Suppressor macrophage (primary cell): ENCODE measurements at places on chromosomes 5 and 9.

DNA sequence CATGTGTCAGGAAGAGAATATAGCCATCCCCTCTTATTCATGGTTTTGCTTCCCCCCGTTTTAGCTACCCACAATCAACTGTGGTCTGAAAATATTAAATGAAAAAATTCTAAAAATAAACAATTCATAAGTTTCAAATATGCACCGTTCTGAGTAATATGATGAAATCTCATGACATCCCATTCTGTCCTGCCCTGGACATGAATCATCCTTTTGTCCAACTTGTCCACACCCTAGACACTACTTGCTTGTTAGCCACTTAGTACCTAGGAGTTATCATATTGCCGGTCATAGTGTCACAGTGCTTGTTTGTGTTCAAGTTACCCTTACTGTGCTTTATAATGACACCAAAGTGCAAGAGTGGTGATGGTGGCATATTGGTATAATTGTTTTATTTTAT is 113.5 kb downstream of the CAAP1 start:
- no peak for DNase-seq

DNA sequence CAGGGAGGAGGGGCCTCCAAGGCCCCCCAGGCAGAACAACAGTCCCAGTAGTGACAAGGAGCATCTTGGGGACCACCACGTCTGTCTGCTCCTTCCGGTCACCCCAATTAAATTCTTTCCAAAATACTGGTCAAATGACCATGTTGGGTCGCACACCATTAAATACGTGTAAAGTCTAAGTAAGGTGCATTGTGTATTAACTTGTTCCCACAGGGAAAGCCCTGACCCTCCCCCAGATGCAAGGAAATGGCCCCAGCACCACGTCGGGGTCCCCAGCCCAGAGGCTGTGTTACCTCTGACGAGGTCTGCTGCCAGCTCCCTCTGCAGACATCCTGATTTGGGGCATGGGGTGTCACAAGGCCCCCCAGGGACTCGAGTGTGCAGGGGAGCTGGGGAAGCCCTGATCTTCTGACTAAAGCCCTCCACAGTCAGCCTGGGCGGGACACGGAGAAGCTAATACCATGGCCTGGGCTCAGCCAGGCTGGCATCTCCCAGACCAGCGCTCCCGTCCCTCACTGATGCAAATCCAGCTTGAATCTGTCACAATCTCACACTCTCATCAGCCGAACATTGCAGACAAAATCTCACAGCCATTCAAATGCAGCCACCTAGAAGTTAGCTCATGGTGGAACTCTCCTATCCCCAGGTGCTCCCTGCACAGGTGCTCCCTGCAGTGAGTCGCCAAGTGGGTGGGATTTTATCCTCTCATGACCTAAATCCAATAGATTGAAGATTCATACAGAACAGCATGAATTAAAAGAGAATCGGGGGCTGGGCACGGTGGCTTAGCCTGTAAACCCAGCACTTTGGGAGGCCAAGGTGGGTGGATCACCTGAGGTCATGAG is 13.6 kb downstream of the TERT start:
- no peak for DNase-seq

DNA sequence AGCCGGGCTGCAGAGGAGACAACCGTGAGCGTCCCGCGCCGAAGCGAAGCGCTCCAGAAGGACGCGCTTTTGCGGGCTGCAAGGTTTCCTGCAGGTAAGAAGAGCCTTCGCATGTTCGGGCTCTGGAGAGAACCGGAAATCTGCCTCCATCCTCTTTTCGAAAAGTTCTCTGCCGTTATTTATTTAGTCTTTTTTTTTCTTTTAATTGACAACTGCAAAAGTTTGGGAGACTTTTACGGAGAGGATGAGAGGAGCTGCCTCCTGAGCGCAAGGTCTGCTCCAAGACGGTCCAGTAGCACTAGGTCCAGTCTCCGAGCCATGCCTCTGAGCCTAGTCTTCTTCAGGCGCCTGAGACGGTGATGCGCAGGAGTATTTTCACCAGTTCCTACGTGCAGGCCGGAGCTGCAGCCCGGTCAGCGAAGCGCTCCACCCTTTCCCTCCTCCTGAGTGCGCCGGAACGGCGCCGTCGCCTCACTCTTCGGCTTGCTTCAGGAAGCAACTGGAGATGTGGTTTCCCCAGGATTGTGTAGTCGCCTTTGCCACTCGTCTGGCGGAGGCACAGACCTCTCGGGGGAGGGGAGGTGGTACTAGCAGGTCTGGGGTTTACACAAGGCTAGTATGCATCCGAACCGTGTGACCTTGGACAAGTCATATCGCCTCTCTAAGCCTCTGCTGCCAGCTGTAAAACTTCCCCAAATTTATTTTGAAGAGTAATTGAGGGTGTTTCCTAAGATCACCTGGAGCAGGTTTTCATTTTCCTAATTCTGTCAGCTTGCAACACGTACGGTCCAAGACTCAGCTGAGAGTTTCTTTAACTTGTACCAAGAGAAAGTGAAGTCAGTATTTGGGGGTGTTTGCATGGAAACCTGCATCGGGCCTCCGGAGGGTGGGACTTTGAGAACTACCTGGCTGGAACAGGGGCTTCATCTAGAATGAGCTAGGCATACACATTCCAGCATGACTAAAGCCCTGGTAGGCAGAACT is 4.5 kb downstream of the POU4F3 start:
- no peak for DNase-seq

DNA sequence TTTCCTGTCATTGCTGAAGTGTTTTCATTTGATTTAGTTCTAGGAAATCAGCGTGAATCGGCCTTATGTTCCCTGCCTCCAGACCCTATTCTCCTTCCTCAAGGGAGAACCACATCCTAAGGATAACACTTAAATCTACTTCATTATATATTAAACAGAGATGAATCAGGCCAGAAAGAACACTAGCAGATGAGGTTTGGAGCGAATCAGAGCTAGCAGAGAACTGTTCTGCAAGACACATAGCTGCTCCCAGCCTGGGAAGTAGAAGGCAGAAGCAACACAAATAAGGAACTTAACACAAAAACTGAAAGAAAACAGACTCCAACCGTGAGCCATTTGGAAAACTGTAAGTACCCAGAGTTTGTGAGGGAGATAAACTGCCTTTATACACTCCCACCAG is 718.2 kb downstream of the SEMA5A start:
- no peak for DNase-seq

DNA sequence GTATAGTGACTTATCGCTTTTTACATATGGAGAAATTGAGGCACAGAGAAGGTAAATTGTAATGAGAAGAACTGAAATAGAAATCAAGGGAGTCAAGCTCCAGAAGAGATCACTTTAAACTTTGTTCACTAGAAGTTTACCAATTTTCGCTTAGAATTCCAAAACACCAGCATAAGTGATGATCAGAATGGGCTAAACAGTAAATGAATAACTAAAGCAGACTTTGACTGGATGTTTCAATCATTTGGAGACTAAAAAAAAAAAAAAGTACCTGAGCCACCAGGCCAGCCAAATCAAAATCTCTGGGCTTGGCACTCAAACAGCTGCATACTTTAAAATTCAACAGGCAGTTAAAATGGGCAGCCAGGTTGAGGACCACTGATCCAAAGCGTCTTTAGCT is 38.2 kb upstream of the FYB1 start:
- no peak for DNase-seq

GRCh38 chr5:171272996-171273970 is 35.8 kb upstream of the TLX3 start:
- DNase-seq: peak; percentile 6

DNA sequence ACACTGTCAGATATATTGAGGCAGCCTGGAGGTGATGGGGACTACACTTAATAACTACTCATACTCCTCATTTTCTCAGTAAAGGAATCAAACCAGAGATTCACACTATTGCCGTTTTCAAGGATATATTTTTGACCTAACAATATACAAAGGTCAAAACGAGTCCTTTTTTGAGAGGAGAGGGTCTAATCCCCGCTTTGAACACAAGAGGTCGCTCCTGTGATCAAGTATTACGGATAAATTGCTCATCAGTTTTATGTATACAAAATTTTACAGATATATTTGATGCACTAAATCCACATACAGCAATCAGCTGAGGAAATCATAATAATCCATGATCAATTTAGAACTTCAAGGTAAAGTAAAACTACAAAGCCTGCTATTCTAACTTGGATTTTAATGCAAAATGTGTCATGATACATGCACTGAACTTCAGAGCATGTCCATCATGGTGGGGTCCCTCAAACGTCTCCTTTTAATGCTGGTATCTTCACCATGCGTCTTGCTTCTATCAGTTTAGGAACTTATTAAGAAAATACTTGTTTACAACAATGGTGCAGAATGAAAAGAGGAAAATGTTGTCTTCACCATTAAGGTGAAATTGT is 2.5 kb upstream of the ISL1 start:
- peak; percentile 10 for DNase-seq

DNA sequence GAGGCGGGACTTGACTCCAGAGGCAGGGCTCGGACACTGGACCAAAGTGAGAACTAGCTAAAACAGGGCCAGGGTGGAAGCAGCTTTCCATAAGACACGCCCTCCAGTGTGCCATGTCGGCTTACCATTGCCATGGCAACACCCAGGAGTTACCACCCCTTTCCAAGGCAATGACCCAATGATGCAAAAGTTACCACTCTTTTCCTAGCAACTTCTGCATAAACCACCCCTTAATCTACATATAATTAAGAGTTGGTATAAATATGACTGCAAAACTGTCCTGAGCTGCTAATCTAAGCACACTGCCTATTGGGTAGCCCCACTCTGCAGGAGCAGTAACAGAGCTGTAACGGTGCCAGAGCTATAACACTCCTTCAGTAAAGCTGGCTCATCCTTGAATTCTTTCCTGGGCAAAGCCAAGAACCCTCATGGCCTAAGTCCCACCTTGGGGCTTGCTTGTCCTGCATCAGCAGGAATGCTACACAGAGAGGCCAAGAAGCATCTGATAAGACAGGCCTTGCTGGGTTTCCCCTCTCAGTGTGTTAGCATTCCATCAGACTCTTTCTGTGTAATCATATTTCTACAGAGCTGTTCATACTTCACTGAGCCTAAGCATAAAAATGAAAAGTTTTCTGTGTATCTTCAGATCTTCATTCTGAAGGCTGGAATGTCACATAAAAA is 262.7 kb upstream of the KLF9 start:
- no peak for DNase-seq

- DNase-seq: no peak
These were observed 3.3 kb upstream of the CNTLN start for GRCh38 chr9:17131494-17131893.

- DNase-seq: no peak
These were observed 89.4 kb downstream of the SNX18 start for GRCh38 chr5:54607006-54607405.

DNA sequence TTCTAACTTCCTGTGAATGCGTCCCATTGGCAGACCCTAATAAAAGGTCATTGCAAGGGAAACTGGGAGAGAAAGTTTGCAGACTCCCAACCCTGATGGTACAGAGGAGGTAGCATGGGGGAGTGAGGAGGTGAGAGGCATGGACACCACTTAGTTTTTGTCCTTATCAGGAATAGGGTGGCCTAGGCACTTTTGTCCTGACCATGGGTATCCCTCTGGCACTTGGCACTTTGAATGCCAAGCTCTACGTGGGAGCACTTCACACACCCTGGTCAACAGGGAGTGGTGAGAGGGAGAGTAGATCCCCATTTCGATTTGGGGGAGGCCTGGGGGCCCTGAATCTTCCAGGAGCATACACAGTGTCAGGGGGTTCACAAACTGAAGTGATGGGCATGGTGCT is 75.6 kb upstream of the SH3PXD2B start:
- no peak for DNase-seq

- DNase-seq: no peak
These were observed 13.6 kb downstream of the NTNG2 start for GRCh38 chr9:132175431-132175830.

- DNase-seq: no peak
These were observed 28.1 kb upstream of the SPATA31E1 start for GRCh38 chr9:87854580-87854955.

DNA sequence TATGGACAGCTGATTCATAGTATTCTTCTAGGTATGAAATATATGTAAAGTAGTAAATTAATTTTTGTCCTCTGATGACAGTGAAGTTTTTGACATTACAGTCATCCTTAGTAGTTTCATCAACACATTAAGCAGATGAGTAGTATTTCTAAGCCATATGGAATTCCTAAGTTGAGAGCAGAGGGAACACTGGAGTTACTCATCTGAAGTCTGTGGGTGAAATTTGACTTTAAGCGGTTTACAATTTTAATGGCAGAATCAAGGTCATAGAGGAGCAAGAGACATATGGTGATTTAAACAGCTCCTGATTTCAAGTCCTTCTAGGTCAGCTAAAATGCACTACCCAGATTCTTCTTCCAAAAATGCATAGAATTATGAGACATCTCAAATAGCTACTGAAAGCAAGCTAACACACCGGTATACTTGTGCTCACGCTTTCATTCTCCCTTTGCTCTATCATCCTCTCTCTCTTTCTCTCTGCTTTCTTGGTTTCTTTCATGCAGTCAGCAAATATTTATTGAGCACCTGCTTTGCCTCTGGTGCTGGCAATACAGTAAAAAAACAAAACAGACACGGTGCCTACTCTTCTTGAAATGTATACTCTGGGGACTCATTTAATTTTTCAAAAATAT is 235.9 kb downstream of the FER start:
- no peak for DNase-seq

GRCh38 chr9:3296536-3296935 is 229.3 kb downstream of the RFX3 start:
- DNase-seq: no peak

- no peak for DNase-seq
These were observed 185.9 kb downstream of the DMRT2 start for GRCh38 chr9:1236061-1236460.

DNA sequence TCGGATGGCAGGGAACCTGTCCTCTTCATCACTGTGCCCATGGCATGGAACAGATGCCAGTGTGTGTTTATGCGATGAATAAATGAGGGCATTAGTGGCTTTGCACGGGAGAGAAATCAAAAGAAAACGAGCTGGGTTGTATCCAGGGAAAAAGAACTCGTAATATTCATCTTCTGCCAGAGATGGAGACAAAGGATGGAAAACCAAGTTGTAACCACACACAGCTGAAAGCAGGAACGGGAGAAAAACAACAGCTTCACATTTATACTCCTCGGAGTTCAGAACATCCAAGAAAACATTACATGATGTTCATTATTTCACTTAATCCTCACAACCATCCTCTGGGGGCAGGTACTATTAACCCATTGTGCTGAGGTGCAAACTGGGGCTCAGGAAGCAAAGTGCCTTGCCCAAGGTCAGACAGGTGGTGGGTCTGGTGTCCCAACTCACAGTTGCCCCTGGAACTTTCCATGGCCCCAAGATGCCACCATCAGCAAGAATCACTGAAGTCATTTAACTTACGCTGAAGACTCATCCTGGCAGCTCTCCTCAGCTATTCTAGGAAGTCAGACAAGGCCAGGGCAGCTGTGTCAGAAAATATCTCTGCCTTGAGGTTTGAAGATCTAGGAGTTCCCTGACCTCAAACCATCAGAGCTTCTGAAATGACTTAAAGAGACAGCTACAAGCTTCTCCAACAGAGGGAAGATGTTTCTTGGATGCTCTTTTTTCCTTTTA is 250.4 kb downstream of the NSG2 start:
- DNase-seq: no peak

GRCh38 chr5:169202969-169203368 is 98.0 kb downstream of the SLIT3 start:
- no peak for DNase-seq
